ENCODE measurements at places on chromosomes 16 and 17.

- no peak for DNase-seq
Observed at GRCh38 chr16:89314357-89314756, 96.9 kb downstream of the ZNF778 start.

GRCh38 chr17:66829883-66830282 lies 5.0 kb upstream of the CACNG5 start:
- DNase-seq = no peak

GRCh38 chr16:86515777-86516622 lies 5.7 kb downstream of the FOXF1 start:
- no peak for DNase-seq

DNA sequence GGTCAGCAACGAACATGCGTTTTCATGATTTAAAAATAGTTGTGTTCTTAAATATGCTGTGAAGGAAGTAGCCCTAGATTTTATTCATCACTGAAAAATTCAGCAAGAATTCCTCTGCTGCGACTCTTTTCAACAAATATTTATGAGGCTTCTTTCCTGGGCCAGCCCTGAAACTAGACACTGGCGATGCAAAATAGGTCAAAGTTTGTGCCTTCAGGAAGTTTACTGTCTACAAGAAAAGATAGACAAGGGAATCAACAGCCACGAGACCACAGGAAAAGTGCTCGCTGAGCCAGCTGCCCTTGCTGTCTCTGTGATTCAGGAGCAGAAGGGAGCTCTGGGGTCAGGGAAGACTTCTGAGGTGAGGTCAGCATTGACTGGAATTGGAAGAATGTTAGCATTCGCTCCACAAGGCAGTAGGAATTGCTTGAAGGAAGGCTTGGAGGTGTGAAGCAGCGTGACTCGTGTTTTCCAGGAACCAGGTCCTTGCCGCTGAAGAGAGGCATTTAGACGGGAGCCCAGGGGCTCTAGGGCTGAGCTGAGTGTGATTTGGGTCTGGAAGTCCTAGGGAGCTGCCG lies 1.9 kb upstream of the RPL26 start:
- DNase-seq = peak; percentile 79

DNA sequence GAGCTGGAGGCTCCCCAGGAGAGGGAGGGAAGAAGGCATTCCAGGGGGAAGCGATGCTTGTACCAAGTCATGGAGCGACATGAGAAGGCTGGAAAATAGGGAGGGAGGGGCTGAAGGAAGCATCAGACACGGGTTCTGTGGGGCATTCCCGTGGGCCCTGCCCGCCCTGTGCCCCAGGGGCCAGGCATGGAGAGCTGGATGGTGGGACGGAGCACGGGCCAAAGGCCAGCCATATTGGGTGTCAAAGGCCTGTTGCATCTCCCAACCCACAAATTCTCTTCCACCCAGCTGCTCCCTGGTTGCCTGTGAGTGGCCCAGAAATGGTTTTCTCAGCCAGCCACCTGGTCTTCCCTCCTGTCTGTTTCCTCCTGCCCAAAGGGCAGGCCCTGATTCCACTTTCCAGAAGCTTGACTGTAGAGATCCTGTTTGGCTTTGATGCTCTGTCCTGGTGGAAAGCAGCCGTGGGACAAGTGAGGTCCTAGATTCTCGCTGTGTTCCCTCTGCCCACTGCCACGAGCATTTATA lies 3.2 kb downstream of the CDR2L start:
- no peak for DNase-seq

GRCh38 chr16:54275956-54276355 lies 10.6 kb downstream of the IRX3 start:
- no peak for DNase-seq

GRCh38 chr16:1485847-1486496 lies 2.8 kb downstream of the PTX4 start:
- no peak for DNase-seq

DNA sequence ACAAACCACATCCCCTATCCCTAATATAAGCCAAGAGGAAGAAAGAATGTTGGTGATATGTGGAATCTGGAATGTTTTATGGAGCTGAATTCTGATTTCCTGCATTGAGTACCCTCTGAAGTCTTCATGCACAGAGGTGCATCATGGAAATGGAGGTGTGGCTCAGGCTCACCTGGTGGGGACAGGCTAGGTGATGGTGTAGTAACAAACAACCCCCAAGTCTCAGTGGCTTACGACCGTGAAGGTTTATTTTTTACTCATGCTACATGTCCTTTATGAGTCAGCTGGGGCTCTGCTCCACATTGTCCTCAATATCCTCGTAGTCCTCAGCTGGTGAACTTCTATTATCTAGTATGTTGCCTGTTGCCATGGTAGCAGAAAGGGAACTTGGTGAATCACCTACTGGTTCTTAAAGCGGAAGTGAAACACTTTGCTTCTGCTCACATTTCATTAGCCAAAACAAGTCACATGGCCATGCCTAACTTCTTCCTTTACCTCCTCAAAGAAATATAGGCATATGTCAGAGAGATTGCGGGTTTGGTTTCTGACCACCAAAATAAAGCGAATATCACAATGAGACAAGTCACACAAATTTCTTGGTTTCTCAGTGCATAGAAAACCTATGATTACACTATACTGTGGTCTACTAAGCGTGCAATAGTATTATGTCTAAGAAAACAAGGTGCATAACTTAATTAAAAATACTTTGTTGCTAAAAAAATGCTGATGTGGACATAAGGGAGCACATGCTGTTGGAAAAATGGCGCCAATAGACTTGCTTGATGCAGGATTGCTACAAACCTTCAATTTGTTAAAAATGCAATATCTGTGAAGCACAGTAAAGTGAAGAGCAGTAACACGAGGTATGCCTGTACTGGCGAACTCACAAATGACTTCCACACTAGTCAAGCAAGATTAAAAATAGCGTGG lies at the start of gene PMFBP1:
Gene PMFBP1, minus strand, starts transcription at position 51 of the 930 bp plus-strand sequence. CDS start 947 bp downstream, outside the sequence.
- DNase-seq = peak; percentile 41

DNA sequence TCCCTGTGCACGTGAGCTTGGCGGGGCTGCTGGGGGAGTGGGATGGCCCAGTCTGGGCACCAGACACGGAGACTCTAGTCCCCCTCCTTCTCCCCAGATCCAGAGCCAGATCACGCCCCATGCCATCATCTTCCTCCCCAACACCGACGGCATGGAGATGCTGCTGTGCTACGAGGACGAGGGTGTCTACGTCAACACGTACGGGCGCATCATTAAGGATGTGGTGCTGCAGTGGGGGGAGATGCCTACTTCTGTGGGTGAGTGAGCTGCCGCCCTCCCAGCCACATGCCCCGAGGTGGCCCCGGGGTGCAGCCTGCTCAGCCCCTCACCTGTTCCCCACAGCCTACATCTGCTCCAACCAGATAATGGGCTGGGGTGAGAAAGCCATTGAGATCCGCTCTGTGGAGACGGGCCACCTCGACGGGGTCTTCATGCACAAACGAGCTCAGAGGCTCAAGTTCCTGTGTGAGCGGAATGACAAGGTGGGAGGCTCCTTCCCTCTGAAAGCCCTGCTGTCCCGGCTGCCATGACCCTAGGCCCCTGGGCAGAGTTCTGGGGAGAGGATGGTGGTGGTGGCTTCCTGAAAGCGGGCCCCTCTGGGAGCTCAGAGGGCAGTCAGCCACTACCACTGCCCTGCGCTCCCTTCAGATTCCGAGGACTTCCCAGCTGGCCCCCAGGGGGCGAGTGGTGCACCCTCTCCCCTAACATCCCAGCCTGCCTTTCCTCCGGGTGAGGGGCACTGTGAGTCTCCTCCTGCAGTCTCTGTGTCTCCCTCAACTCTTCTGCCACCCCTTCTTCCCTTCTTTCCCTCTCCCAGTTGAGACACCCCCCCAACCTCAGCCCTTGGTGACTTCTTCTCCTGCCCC lies 2.8 kb upstream of the C17orf107 start:
- DNase-seq = no peak

DNA sequence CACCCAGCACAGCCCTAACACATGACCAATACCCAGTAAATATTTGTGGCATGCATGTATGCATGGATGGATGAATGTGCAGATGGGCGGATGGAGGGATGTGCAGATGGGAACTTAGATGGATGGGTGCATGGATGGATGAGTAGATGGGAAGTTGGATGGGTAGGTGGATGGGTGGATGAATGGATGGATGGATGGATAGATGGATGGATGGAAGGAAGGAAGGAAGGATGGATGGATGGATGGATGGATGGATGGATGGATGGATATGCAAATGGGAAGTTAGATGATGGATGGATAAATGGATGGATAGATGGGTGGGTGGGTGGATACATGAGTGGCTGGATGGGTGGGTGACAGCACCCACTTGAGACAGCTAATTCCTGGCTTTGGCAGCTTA lies 193.2 kb upstream of the TNRC6C start:
- no peak for DNase-seq

- no peak for DNase-seq
Observed at GRCh38 chr17:82092094-82092586, 5.9 kb downstream of the FASN start.

DNA sequence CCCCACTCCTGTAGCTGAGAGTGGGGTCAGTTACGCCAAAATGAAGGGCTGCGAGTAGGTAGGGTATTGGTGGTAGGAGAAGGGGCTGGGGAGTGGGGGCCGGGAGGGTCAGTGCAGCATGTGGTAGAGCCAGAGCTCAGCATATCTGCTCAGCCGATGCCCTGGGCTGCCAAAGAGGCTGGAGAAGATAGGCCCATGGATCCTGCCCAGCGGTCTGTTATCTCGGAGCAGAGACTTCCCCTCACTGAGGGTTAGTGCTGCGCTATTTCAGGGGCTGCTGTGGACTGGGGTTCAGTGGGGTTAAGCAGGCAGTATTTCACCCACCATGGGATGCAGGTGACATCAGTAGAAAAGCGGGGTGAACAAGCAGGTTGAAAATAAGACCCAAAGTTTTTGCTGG lies 19.7 kb downstream of the RHBDL3 start:
- DNase-seq = no peak

- DNase-seq = no peak
Observed at GRCh38 chr17:30557916-30558685, 80.9 kb downstream of the GOSR1 start.

- no peak for DNase-seq
Observed at GRCh38 chr17:75370286-75370915, 35.1 kb downstream of the GRB2 start.

DNA sequence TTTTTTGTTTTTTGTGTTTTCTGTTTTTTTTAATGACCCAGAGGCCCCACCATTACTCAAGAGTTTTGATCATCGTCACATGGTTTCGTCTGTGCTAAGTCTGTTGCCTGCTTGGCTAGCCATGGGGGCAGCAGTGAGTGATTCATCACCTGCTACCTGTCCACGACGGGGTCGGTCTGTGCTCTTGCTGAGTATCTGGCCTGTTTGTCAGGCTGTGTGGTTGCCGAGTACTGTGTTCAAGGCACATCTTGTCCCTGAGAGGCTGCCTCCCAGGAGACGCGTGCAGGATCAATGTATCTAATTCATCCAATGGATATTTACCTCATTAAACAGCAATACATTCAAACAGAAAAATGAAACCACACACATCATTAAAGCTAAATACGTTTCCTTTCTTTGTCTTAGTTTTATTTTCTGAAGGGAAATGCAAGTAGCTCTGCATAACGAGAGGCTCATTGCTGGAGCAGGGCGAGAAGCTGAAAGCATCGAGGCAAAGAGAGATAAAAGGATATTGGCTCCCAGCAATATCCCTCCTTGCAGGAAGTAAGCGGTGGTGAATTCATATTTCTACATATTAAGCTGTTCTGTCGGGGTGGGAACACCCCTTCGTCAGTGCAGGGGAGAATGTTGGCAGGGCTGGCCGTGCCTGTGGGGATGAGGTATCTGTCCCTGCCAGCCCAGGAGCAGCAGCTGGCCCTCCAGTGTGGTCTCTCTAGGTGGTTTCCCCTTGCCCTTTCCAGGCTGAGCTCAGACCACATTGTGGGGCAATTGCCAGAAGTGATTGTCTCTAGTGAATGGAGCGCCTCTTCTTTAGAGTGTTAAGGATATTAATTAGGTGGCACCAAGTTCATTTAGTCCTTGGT lies 166.2 kb upstream of the ASIC2 start:
- no peak for DNase-seq

DNA sequence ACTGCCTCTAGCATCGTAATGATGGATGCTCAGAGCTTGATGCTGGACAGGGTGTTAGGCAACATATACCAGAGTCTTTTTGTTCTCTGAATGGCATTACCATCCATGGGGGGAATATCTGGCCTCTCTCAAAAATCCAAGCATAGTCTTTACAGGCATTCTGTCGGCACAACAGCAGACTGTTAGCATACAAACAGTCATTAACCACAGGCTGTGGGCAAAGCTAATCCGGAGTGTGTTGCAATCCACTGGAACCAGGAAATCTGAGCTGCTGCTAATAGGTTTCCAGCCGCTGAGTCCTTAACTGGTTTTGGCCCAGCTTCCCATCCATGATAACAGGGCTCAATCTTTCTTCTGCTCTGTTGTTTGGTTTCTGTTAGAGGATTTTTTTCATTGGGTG lies 371.9 kb downstream of the HS3ST3B1 start:
- DNase-seq = peak; percentile 83

DNA sequence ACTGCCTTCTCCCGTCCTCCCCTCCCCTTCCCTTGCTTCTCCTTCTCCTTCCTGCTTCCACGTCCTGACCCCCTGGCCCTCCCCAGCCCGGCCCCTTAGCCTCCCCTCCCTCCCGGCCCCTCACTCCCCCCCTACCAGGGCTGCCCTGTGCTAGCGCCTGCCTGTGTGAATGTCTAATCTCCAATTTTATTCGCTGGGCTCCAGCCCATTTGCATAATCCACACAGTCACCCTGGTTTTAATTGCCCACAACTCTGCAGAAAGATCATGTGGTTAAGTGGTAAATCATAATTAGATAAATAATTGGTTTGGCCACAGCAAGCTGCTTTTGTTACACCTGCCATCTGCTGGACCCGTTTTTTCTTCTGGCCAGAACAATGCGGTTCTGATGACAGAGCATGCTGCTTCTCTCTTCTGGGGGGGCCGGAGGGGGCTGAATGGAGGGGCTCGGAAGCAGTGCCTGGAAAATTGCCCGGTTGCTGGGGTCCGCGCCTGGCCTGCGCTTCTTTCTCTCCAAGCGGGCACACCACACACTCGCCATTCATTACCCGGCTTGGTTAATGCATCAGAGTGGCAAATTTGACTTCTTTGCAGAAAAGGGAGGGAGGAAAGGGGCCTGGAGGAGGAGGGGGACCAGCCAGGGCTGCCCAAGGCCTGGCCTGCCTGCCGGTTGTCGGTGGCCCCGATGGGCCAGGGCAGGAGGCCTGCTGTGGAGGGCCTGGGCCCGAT lies 19.5 kb upstream of the GSE1 start:
- DNase-seq = no peak

- DNase-seq = no peak
Observed at GRCh38 chr17:73379826-73380225, 68.0 kb upstream of the CDC42EP4 start.

DNA sequence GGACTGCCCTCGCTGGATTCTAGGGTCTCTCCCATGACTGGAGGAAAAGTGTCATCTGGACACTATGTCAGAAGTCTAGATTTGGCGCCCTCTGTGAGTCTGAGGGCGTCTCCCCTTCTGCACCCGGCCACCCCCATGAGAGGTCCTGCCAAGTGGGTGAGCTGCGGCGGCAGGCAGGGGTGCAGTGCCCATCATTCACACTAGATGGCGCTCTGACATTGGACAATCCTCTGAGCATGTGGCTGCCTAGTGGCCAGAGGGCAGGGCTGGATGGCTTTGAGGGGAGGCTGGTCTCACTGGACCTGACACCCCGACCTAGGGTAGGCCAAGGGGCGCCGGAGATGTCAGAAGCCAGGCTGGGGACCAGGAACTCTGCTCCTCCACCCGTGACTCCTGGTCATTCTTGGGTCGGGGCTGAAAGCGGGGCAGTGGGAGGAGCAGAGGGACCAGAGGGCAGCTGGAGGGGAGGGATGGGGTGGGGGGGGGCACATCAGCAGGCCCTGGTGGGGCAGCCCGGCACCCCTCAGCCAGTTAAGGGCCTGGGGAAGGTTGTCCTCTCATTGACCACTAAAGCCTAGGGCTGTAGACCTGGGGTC lies 28.0 kb downstream of the MRM1 start:
- peak; percentile 92 for DNase-seq
